ENCODE measurements at places on chromosomes 5 and 9.

- no peak for DNase-seq
Observed at GRCh38 chr5:143471666-143472464, 68.4 kb upstream of the NR3C1 start.

DNA sequence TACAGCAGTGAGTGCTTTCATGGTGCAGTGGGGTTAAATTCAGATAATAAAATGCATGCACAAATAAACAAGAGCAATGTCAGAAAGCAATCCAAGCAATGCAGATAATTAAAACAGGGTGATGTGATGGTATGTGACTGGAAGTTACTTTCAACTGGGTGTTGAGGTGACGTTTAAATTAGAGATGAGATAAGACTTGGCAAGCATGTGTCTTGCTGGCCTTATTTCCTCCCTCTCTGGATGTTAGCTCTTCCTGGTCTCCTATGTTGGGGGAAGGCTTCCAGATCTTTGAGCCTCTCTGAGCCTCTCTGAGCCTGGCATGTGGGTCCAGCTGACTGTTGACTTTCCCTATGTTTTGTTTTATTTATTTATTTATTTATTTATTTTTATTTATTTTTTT is 54.4 kb downstream of the DOCK2 start:
- DNase-seq, result no peak

DNA sequence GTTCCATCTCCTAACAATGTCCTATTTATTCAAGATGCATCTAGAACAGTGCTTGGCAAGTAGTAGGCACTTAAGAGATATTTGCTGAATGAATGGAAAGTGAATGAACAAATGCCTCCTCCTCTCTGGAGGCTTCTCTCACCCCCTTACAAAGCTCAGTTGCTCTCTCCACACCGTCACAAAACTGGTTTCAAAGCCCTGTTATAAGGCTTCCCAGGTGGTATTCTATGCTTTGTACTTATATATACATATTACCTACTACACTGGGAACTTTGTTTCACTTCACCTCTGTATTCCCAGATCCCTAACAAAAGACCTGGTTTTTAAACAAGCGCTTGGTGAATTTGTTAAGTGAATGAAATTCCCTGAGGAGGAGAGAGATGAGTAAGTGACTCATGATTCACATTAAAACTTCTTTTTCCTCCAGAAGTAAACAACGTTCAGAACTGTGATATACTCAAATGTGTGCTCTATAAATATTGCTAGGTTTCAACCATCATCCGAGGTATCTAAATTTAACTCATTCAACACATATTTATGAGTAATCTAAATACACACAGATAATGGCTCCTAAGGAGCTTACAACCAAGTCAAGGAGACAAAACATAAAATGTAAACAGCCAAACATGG is 36.0 kb downstream of the DENND1A start:
- no peak for DNase-seq

GRCh38 chr9:33177639-33178038 is 10.5 kb upstream of the B4GALT1 start:
- DNase-seq, result no peak

DNA sequence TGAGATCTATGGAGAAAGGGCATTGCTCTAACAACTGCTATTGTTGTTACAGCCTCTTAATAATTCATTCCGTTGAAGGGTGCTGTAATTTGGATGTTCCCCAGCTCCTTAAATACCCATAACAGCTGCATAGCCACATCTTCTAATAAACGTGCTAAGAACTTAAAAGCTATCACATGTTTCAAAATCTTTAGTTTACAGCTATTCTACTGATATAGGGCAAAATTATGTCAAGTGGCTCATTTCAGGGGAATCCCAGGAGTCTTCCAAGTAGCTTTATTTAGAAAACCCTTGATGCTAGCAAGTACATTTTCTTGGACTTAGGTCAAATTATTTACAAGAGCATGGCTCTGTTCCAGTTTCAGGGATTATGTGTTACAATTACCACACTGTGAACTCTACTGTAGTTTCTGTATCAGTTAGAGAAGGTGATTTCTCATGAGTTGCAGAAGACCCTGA is 990.4 kb upstream of the ACO1 start:
- no peak for DNase-seq

- no peak for DNase-seq
Observed at GRCh38 chr9:81461196-81461595, 228.2 kb downstream of the TLE1 start.

- no peak for DNase-seq
Observed at GRCh38 chr5:96680759-96681470, 18.7 kb downstream of the CAST start.

DNA sequence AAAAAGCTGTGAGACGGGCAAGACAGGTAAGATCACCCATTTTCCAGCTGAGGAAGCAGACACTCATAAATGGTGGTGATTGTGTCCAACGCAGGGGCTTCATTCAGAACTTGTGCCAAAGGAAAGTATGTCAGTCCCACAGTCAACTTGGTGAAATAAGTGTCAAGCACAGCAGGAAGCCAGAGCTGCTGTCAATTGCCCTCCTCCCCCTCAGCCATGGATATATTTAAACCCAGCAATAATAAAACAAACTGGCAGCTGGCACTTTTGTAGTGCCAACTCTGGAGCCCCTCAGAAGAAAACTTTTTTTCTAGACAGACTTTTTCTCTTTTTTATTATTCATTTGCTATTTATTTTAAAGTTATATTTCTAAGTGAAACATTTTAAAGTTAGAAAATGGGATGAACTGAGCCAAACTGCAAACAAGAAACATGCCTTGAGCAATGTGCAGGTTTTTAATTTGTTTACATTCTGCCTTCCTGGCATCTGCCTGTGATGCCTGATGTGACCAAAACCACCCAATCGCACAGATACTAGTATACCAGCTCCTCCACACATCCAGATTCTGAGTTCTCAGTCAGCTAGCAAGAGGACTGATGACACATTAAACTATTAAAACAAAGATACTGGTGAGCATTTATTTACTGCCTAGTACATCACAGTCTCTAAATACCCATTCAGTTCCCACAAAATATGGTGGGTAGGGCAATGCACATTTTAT is 17.0 kb downstream of the DMAC1 start:
- no peak for DNase-seq

- DNase-seq, result peak; percentile 20
Observed at GRCh38 chr5:96880444-96881164, 4.3 kb downstream of the ERAP2 start.

GRCh38 chr9:103407260-103407659 is 412.1 kb downstream of the CYLC2 start:
- DNase-seq, result no peak

DNA sequence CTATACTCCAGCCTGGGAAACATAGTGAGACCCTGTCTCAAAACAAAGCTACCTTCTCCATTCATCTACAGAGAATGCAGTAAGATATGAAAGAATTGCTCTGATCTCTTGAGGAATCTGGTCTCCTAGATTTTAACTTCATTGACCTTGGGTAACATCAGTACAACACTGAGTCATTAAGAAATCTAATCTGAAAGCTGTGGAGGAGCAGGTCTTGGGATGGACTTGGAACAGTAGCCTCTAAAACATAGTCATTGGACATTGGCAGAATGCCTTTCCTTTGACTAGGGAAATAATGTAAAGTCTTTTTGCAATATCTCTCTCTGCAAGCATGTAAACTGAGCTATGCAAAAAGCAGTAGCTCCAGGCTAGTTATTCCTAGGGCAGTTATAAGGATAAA is 58.1 kb downstream of the KCNN2 start:
- peak; percentile 35 for DNase-seq

DNA sequence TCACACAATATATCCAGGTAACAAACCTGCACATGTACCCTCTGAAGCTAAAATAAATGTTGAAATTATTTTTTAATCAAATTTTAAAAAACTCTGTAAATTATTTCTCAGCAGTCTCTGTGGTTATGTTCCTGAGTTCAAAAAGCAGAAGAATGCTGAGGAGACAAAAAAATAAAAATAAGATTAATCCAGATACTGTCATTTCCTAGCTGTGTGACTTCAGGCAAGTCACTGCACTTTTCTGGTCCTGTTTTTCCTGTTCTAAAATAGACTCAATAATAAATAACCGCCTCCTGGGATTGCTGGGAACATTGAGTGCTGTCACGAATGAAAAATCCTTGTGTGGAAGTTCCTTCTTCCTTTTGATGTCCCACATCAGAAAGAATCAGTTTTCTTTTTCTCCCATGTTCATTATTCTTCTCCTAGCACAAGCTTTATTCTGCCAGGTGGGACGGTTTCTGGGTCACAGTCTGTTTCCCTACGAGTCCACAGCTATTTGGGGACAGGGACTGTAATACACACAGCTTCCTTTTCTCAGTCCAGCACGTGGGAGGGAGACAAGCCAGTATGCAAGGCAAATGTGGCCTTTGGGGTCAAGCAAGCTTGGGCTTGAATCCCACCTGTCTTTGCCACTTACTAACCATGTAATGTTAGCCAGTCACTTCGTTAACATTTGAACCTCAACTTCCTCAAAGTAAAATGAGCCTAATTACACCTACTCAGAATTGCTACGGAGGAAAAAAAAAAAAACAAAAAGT is 156.9 kb downstream of the TRIM32 start:
- no peak for DNase-seq

DNA sequence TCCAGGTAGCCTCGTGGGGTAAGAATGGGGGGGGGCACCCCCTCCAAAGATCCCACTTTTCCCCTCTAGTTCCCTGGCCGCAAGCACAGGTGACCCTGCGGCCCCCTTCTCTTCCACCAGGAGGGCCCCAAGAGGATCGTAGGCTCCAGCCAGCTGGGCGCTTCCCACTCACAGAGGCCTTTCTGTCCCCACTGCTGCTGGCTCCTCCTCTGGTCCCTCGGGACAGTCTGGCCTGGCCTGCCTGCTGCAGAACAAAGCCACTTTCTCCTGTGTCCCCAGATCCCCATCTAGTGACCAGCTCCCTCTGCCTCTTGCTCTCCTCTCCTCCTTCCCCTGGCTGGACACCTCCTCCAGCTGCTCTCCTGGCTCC is 534 bp upstream of the SAPCD2 start:
- DNase-seq, result no peak

- DNase-seq, result no peak
Observed at GRCh38 chr5:130068988-130069387, 164.7 kb downstream of the CHSY3 start.

DNA sequence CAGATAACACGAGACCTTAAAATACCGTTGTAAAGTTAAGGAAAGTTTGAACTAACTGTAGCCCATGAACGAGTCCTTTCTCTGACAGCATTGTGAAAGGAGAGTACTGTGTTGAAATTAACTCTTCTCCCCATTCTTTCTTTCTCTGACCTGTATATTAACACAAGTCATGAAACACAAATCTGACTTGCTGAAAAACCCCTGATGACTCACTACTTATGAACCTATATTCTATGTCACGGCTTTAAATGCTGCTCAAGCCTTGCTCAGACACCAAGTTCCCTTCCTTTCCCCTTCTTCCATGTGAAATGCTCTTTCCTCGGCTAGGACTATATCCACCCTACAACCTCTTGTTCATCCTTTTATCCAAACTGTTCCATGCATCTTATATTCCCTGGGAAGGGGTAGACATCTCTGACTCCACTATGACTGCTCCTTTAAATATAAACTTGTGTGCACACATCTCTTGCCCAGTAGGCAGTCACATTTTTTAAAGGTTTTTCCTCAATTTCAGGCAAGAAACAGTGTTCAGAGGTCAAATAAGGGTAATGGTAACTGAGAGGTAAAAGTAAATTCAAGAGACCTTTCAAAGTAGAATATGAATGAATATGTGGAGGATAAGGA is 142.9 kb downstream of the NFIB start:
- no peak for DNase-seq

- no peak for DNase-seq
Observed at GRCh38 chr9:91814201-91814600, 135.8 kb downstream of the ROR2 start.

- DNase-seq, result no peak
Observed at GRCh38 chr5:9108162-9108561, 437.7 kb downstream of the SEMA5A start.

DNA sequence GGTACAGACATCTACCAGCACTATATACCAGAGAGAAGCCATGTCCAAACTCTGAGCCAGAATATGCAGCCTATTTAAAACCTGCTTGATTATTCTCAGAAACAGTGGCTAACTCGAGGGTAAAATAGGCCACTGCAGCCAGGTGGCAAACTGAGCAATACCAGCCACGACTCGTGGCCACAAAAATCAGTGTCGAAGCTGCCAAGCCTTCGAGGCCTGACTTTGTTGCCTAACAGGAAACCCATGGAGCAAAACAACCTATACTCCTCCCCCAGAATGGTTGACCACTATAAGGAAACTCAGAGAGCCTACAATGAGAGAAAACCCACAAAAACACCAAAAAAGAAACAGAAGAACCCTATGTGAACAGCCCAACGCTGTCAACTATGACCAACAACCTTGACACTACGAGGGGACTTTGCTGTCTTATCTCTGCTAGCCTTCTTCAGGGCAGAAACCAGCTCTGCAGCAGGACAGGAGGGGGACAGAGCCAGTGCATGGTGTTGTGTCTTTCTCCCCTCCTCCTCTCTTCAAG is 133.8 kb downstream of the TMEM174 start:
- no peak for DNase-seq
